ENCODE measurements at places on chromosomes 7 and 10.

DNA sequence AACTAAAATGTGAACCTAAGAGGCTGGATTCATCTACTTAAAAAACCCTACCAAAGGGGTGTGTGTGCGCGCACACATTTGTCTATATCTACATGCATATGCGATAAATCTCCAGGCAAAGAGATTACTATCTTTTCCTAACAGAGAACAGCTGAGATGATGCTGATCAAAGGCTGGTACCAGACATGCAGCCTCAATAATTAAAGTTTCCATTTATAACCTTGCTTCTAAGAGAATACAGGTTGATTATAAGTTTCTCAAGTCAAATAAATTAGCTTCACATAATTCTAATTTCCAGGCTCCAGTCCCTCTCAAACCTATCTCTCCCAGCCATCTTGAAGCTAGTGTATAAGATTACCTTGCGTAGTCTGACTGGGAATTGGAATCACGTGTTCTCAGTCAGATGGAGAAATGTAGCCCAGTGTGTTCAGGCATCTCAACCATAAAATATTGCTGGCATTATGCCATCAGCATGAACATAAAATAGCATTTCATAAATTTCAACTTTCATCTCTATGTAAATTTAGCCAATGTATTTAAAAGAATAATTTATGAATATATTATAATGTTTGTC, 1062.0 kb downstream of the XPNPEP1 start:
- no peak for DNase-seq

DNA sequence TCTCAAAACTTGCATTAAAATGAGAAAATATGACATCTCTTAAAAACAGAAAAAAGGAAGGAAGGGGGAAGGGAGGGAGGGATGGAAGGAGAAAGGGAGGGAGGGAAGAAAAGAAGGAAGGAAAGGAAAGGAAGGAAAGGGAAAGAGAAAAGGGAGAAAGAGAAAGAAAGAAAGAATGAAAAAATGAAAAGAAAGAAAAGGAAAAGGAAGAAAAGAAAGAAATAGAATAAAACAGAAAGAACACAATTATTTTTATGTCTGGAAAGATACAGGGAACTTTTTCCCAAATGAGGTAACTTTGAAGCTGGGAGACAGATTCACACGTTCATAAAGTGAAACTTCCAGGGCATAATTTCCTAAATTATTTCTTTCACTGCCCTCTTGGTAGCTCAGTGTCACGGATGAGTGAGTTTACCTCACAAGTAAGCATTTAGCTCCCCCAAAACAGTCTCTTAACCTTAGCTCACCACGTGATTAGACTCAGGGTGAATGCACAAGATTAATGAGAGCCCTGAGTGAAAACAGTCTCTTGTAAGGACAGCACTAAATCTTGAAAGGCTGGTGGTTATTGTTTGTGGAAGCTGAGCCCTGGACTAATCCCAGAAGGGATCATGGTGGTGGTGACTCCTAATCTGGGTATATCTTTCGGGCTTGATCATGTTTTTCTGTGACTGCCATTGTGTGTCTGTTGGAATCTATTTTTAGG, 74.1 kb upstream of the HDAC9 start:
- DNase-seq = no peak

DNA sequence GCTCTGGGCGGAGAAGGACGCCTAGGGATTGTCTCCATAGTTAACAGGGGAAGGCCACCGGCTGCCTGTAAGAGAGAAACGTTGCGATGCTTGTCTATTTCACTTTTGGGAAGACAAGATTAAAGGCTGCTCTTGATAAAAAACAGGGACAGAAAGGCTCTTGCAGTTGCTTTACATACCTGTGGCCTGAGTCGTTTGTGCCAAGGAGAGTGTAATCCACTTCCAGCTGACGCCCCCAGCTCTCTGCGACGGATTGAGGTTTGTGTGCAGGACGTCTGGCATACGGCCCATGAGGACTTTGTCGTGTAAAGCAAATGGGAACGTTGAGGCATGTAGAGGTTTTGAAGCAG, 1.1 kb downstream of the MAP3K8 start:
- DNase-seq = no peak

DNA sequence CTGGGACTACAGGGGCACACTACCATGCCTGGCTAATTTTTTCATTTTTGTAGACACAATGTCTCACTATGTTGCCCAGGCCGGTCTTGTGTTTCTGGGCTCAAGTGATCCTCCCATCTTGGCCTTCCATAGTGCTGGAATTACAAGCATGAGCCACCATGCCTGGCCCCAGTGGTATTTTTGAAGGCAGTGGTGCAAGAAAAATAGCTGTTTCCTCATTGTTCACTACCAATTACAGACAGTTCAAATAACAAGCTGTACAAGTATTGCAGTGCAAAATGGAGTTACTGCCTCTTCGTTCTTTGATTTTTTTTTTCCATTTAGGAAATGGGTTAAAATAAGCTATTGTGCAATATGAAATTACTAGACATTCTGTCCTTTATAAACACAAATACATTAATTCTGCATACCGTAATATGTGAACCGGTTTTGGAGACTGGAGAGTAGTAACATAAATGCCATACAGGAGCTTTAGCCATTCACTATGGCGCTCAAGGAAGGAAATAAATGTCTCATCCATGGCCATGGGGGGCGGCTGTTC, 35.0 kb upstream of the BPGM start:
- DNase-seq = no peak

DNA sequence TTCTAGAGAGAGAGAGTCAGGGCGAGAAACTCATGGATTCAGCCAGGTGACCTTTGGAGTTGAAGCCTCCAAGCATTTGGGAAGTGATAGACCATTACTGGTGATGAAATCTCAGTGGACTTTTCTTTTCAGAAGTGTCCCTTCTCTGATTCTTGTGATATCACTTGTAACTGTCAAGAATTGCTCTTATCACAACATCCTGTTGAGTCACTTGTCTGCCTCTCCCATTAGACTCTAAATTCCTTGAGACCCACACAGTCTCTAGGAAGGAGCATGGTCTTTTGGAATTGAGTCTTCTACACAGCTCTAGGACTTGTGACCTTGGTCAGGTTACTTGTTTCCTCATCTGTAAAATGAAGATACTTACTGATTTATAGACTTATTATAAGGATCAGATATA, 81.0 kb downstream of the CFAP58 start:
- DNase-seq = no peak

- DNase-seq = no peak
These were observed 307.7 kb downstream of the CDK14 start for GRCh38 chr7:90903841-90904240.

DNA sequence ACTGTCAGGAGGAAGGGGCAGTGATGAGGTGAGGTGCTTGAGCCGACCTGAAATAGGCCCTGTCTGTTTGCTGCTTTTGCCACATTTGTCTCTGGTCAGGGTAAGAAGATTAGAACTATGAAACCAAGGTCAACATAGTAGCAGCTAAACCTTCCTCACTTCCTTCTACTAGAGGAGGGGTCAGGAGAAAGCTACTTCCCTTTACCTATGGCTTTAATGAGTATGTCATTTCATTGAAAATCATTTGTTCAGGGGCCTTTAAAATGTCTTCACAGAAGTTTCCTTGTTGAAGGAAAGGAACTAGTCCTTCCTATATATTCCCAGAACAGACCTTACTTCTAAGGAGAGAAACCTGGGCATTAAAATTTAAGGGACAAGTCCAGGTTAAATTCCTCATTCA, 19.0 kb downstream of the HYAL4 start:
- DNase-seq = no peak

DNA sequence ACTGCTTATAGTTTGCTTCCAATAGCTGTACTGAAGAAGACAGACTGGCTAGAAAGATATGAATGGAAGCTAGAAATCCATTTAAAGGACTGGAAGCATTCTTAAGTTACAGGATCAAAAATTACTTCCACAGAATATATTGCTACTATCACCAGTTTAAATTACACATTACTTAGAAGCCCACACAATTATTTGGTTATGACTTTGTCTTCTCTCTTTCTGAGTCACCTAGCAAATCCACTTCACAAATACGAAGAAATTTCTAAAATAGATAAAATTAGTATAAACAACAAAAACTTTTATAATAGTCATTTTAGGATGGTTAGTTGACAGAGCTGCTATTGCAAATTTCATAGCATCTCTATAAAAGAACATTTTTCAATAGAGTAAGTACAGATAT, 108.1 kb downstream of the SNX13 start:
- no peak for DNase-seq

GRCh38 chr7:25358926-25359325, 130.6 kb upstream of the NPVF start:
- DNase-seq = no peak

GRCh38 chr7:54550471-54550870, 8.3 kb downstream of the VSTM2A start:
- DNase-seq = no peak

DNA sequence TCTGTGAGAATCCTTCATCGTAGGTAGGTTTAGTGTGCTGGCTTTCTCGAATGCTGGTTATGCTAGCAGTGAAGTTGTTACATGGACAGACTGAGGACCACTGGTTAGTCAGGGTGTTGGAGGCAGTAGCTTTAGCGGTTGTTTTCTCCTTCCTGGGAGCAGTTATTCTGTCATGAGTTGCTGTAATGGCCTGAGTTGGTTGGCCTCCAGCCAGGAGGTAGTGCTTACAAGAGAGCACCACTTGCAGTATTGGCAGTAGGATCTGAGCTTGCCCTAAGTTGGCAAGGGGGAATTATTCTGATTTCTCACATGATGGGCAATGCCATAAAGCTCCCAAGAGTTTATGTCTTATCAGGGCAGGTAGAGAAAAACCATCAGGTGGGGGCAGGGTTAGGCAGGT, 58.0 kb downstream of the IPMK start:
- no peak for DNase-seq

DNA sequence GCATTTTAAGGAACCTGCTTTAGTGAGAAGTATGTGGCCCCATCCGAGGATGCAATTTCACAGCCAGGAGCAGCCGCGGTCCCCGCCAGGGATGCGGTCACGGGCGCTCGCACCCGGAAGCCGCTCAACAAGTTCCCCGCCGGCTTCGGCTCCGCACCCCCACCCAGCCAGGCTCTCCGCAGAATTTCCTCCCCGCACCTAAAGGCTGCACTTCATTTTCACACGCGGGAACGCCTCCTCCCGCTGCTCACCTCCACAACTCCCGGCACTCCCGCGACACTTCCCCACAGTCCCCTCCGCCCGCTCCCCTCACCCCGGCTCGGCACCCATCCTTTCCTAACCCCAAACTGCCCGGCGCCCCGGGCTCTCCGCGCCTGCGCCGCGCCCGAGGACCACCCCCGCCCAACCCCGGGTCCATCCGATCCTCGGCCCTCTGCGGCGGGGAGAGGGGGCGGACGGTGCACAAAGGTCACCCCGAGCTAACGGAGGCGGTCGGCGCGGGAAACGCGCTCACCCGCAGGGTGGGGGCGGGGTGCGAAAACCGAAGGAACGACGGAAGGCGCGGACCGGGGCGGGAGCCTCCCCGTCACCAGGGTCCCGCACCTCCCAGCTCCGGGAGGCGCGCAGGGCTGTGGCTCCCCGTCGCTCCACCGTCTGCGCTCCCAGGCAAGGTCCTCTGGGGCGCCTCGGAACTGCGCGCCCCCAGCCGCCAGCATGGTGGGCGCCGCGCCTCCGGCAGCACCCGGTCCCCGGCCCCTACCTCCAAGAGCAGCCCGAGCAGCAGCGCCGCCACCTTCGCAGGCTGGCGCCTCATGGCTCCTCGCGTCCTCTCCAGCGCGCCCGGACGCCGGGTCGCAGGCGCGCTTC, 558 bp downstream of the VOPP1 start:
- peak; percentile 19 for DNase-seq

- DNase-seq = no peak
These were observed at the start of gene SFRP4 for GRCh38 chr7:37916673-37917660. SFRP4 (minus strand) TSS chr7:37916817; CDS start chr7:37916537, 280 bp downstream.

GRCh38 chr10:68869623-68870022, 31.5 kb upstream of the DDX50 start:
- DNase-seq = no peak

DNA sequence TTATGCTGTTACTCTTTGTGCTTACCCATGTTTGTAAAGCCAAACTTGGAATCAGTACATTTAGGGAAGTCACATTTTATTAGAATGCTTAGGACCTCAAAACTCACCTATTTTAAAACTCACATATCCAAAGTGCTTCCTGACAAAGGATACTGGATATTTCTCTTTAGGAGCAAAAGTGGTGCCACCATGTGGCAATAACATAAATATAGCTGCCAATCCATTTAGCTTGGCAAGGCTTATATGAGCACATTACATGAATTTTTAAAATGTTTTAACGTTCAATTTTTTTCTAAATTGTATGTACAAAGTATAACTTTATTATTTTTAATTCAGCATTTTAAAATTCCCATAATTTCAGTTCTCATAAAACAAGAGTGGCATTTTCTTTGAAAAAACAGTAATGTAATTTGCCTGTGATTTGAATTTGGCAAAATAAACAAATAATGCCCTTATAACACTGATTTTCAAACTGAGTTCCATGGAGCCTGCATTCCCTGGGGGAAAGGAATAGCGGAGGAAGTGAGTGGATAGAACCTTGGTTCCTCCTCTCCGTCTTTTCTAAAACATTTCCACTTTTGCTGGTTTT, 75.4 kb downstream of the HDAC9 start:
- no peak for DNase-seq

DNA sequence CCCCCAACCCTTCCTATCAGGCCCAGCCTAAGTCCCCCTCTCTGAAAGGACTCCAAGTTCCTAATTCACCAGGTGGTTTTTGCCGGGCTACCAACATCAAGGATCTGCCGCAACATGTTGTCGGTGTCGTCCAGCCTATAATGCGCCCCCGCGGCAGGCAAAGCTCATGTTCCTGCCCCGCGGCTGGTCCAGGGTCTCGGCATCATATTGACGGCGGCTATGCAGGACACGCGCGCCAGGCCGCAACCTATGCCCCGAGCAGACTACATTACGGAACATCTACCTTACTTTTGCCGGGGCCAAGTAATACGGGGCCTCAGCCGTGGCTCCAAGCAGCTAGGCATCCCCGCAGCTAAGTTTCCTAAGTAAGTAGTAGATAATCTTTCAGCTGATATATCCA, 24.6 kb upstream of the FAM221A start:
- DNase-seq = no peak

DNA sequence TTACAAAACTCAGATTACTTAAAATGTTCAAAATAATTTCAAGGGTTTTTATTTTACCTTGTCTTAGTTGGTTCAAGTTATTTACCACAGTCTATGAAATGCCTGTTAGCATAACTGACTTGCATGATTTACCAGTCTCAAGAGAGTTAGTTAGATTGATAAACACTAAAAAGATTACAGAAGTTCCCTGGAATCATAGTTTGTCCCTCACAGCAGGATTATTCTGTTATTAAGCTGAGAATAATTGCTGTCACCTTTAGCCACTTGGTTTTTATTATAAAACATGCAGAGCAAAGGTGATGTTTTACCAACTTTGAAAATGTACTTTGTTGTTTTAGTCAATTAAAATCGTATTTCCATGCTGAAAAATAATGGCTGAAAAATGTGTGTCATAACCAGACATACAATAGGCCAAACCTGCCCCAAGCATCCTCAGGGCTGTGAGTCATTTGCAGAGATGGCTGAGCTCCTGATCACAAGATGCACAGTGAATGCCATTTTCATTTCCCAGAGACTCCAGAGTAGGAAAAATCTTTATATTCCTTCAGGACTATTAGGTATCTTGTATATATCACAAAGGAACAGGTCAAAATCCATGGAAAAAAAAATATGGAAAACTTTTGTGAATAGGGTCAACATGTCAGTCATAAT, 87.8 kb upstream of the DKK1 start:
- no peak for DNase-seq
